Panc1 (cell line): ENCODE measurements at places on chromosomes 12 and 14. TPM values are rescaled to one million over a fixed set of nuclear protein-coding genes. Genes with fewer than 3 reads are reported as not detected.

Gene KCTD10
- total RNA-seq, result 55.2 TPM

DNA sequence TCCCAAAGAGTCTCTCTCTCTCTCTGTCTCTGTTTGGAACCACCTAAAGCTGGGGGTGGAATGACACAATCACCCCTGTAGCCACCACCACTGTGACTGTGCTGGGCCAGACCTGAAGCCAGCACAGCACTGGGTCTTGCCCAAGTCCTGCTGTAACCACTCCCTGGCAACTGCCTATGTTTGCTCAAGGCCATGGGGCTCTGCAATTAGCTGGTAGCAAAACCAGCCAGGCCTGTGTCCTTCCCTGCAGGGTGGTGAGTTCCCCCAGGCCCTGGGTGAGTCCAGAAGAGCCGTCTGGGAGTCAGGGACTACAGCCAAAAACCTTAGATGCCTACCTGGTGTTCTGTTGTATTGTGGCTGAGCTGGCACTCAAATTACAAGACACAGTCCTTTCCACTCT lies 50.8 kb downstream of the DGLUCY start:
- no peaks in the 10 kb centered on the region for H3K27me3 ChIP-seq
- H3K36me3 ChIP-seq, result no peaks in the 10 kb centered on the region
- no peak overlapping the region for H3K4me3 ChIP-seq
- no peaks in the 10 kb centered on the region for H3K4me1 ChIP-seq
- no peak overlapping the region for H3K27ac ChIP-seq

Gene ACOT6
- total RNA-seq, result not detected

- H3K4me3 ChIP-seq, result no peak overlapping the region
- H3K36me3 ChIP-seq, result no peaks in the 10 kb centered on the region
- no peak for DNase-seq
- no peaks in the 10 kb centered on the region for H3K4me1 ChIP-seq
- no peak overlapping the region for H3K27ac ChIP-seq
- H3K27me3 ChIP-seq, result 0 out of 2 replicates have a peak, but pooled peaks cover 2% of the 10 kb centered on the region
Observed at GRCh38 chr14:67457782-67458181, 30.7 kb downstream of the TMEM229B start.

DNA sequence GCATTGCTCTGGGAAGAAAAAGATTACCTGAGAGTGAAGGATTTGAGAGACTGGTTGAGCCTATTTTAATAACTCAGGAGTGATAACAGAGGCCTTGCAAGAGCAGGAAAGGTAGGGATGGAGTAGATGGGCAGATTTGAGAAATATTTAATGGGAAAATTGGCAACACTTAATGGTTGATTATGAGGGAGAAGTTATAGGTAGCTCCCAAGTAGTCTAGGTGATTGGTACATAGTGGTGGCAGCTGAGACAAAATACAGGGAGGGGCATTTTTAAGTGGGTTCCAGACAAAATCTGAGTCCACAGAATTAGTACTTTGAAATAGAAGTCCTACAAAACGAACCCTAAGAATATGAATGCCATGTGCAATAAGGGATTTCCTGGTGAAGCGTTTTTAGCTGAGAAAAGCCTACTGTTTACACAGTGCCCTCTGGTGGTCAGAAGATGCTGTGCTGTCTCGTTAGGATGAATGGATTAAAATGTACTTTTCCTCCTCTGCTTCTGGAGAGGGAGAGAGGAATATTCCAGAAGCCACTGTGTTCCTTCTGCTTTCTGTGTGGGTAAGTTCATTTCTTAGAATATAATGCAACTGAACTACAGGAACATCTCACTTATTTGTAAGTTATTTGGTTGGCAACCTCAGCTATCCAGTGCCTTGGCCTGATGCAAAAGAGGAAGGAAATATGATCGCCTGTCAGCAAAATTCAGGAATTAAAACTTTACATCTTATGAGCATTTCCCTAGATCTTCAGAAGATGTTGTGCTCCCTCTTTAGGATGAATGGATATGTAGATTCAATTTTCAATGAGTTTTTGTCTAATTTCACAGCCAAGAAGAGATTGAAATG lies 6.5 kb downstream of the ZBTB1 start:
- DNase-seq, result peak; percentile 54
- H3K27ac ChIP-seq, result peak overlapping the region; percentile 42
- peaks cover 33% of the 10 kb centered on the region for H3K4me1 ChIP-seq
- no peaks in the 10 kb centered on the region; the same call in 1 of the 2 replicates for H3K36me3 ChIP-seq

DNA sequence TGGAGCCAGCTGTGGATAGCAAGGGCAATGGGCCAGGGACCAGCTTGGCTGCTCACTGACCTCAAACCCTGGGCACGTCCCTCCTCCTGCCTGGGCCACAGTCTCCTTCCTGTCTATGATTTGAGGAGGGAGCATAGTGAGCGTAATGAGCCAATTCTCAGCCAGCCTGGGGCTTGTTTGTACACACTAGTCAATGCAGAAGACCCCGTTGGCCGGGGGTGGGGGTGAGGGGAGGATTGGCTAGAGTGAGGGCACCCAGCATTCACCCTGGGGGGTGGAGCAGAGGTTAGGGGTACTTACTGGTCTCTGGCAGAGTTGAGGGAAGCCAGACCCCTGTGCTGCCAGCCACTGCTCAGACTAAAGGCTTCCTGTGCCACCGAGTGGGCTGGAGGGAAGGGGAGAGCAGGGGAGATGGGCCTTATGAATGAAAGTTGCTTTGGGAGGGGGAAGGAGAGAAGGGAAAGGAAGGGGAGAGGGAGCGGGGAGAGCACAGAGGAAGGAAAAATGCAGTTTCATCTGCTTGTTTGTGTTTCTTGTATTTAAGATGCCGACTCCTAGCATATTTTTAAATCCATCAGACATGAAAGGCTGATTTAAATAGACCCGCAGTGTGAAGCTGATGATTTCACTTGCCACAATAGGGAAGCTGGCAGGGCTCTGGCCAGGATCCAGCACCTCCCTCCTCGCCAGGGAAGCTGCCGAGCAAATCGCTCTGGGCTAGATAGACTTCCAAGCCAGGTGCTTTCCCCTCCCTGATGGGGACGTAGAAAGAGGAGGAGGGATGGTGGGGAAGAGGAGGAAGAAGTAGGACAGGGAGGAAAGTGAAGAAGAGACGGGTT lies 114.0 kb downstream of the PRMT8 start:
- H3K4me1 ChIP-seq, result no peaks in the 10 kb centered on the region
- DNase-seq, result no peak
- H3K27me3 ChIP-seq, result peaks cover 6% of the 10 kb centered on the region; the same call in 1 of the 2 replicates

GRCh38 chr12:119052001-119052400 lies 70.7 kb downstream of the SRRM4 start:
- H3K27ac ChIP-seq, result no peak overlapping the region
- DNase-seq, result no peak
- no peaks in the 10 kb centered on the region for H3K36me3 ChIP-seq
- H3K27me3 ChIP-seq, result no peaks in the 10 kb centered on the region; the same call in 1 of the 2 replicates
- H3K4me3 ChIP-seq, result no peak overlapping the region
- H3K4me1 ChIP-seq, result no peaks in the 10 kb centered on the region

- peak; percentile 15 for DNase-seq
- H3K4me3 ChIP-seq, result no peak overlapping the region
- H3K36me3 ChIP-seq, result no peaks in the 10 kb centered on the region
- no peaks in the 10 kb centered on the region for H3K4me1 ChIP-seq
Observed at GRCh38 chr12:90940872-90941499, 14.0 kb downstream of the CCER1 start.

DNA sequence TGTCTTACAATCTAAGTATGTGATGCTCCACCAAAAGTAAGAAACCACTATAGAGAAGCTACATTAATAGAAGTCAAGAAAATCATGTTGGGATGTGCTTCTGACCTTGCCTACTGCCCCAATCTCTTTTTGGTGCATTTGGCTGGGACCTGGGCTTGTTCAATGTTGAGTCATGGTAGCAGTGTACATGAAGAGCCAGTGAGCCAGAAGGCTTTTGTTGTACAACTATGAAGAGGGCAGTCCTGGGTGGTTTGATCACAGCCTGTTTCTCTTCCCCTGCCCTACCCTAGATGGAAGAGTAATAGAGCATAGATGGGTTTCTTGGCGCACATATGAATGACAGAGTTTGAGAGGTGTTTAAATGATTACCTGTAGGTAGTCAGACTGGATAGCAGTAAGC lies 56.4 kb downstream of the UBR7 start:
- H3K4me1 ChIP-seq, result no peaks in the 10 kb centered on the region
- H3K27ac ChIP-seq, result no peak overlapping the region
- no peak for DNase-seq
- no peaks in the 10 kb centered on the region for H3K27me3 ChIP-seq
- no peak overlapping the region for H3K4me3 ChIP-seq

Gene TRHDE
- 1.9 TPM for total RNA-seq

DNA sequence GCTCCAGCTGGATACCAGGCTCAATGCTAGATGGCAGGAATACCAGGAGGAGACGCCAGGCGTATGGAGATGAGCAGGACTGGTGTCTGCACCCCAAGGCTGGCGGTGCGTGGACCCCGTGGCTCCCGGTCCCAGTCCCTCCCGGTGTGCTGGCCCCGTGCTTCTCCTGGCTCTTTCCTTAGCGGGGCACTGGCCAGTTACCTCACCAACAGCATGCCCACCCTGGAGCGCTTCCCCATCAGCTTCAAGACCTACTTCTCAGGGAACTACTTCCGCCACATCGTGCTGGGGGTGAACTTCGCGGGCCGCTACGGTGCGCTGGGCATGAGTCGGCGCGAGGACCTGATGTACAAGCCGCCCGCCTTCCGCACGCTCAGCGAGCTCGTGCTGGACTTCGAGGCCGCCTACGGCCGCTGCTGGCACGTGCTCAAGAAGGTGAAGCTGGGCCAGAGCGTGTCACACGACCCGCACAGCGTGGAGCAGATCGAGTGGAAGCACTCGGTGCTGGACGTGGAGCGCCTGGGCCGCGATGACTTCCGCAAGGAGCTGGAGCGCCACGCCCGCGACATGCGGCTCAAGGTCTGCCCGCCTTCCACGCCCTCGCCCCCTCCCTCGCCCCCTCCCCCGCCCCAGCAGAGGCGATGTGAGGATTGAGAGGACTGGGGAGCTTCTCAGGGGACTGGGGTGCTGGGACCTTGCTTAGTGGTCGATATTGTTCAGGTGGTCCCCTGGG lies 14.6 kb downstream of the VASH1 start:
- no peaks in the 10 kb centered on the region for H3K27me3 ChIP-seq
- H3K36me3 ChIP-seq, result no peaks in the 10 kb centered on the region
- no peak for DNase-seq
- H3K27ac ChIP-seq, result no peak overlapping the region
- H3K4me3 ChIP-seq, result no peak overlapping the region

DNA sequence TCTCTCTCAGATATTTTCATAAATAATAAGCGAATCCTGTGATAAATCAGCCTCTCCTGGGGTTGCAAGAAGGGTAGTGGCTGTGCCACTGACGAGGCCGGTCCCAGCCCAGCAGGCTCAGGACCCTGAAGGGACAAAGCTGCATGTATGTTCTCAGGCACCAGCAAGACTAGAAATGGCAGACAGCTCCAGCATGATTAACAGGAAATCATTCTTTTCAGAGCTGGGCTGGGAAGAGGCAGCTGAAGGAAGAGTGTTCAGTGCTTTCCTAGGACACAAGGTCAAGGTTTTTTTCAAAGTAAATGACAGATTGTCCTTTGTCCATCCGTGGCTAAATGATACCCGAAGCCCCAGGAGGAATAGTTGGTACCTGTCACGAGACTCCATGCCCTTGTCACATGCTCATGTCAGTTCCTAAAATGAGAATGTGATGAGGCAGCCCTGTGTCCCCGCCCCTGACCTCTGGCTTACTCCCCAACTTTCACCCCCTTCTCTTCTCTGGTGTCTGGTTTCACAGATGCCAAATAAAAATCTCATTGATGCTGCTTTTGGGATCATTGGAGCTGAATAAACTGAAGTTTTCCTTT lies 65.1 kb downstream of the PPP1R36 start:
- DNase-seq, result no peak
- H3K27ac ChIP-seq, result no peak overlapping the region
- H3K4me1 ChIP-seq, result no peaks in the 10 kb centered on the region; the same call in 1 of the 2 replicates
- no peak overlapping the region for H3K4me3 ChIP-seq
- no peaks in the 10 kb centered on the region for H3K36me3 ChIP-seq
- no peaks in the 10 kb centered on the region for H3K27me3 ChIP-seq

DNA sequence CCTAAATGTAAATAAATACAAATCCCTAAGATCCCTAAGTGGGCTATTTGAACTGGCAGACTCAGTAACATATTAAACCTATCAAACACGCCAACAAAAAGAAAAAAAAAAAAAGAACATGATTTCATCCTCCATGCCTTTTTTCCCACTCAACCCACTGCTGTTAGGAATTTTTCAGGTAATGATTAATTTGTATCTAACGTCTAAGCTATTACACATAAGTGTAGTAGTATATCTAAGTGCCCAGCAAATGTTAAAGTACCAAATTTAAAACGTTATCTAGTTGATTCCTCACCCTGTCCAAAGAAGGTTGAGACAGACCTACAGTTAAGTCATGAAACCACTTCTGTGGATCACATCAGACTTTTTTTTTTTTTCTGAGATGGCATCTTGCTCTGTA lies 16.4 kb upstream of the ARID4A start:
- no peak for DNase-seq
- peaks cover 16% of the 10 kb centered on the region; the same call in 1 of the 2 replicates for H3K36me3 ChIP-seq
- H3K4me1 ChIP-seq, result no peaks in the 10 kb centered on the region
- no peak overlapping the region for H3K4me3 ChIP-seq
- no peaks in the 10 kb centered on the region for H3K27me3 ChIP-seq

DNA sequence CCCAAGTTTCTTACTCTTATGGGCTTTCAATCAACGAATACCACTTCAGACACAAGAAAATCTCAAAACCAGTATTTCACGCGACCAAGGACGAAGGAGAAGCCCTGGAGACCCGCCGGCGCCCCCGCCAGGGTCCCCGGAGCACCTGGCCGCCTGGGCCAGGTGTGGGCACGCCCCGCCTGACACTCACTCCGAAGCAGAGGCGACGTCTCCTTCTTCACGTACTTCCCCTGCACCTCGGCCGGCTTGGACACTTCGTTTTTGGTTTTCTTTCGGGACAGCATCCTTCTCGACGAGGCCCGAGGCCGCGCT lies 466 bp downstream of the SAV1 start:
- H3K4me1 ChIP-seq, result peaks cover 13% of the 10 kb centered on the region; the same call in 1 of the 2 replicates
- DNase-seq, result no peak
- peak overlapping the region; percentile 68; the same call in 1 of the 2 replicates for H3K27ac ChIP-seq
- peak overlapping the region; percentile 88 for H3K4me3 ChIP-seq
- H3K36me3 ChIP-seq, result peaks cover 5% of the 10 kb centered on the region

DNA sequence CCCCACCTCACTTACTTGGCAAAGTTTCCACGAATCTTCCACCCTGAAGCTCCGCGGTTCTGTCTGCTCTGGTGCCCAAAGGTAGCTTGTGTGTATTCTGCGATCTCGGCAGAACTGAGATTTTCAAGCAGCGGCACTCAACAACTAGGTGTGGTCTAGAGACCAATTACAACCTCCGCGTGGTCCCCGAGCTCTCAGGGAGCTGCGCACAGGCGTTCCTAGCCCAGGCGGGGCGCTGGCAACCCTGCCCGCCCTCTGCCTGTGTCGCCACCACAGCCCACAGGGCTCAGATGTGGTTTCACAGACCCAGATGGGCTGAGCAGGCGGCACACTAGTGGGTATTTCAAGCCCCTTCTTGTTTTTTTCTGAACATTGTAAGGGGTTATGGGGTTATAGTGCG lies 1.5 kb upstream of the DIABLO start:
- no peak for DNase-seq
- H3K4me3 ChIP-seq, result no peak overlapping the region
- H3K27me3 ChIP-seq, result no peaks in the 10 kb centered on the region
- peaks cover 16% of the 10 kb centered on the region for H3K4me1 ChIP-seq

DNA sequence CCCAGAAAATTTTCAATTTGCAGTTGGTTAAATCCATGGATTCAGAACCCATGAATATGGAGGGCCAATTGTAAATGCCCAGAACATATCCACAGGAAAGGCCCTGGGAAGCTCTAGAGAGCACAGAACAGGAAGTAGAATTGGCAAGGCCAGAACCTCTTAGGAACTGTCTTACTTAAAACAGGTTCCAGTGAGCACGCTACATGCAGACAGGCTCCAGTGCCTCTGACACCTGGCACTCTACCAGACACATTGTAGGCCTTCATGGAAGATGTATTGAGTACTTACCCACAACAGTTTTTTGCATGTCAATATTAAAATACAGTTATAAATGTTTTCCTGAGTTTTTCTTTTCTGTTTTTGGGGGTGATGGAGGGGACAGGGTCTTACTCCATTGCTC lies 188.2 kb upstream of the FRMD6 start:
- DNase-seq, result no peak
- H3K4me1 ChIP-seq, result no peaks in the 10 kb centered on the region
- H3K27me3 ChIP-seq, result no peaks in the 10 kb centered on the region

Gene ART4
- total RNA-seq, result not detected
